MM.1S (cell line): ENCODE measurements at places on chromosomes 13 and 19.
A peak's percentile ranks its signal among the peaks of the same experiment; 100 is the strongest.

DNA sequence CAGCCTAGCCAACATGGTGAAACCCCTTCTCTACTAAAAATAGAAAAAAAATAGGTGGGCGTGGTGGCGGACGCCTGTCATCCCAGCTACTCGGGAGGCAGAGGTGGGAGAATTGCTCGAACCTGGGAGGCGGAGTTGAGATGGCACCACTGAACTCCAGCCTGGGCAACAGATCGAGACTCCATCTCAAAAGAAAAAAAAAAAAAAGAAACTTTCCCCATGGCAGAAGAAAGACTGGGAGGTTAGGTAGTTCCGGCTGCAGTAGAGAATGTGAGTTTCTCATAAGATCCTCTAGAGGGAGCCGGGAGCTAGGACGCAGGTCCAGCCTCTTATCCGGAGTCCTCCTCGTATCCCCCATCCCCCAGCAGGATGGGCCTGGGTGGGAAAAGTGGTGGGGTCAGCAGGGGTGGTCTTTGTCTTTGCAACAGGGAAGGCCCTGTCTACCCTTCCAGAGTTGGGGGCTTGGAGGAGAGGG, 13.2 kb upstream of the CREB3L3 start:
- no peak overlapping the region; the same call in 1 of the 2 replicates for H3K4me3 ChIP-seq
- no peak overlapping the region for H3K27ac ChIP-seq
- H3K36me3 ChIP-seq = no peaks in the 10 kb centered on the region
- DNase-seq = peak; percentile 71
- peaks cover 51% of the 10 kb centered on the region for H3K27me3 ChIP-seq

- no peaks in the 10 kb centered on the region for H3K36me3 ChIP-seq
- no peak overlapping the region for H3K27ac ChIP-seq
- H3K4me1 ChIP-seq = no peaks in the 10 kb centered on the region
These were observed 4.2 kb downstream of the ADGRE5 start for GRCh38 chr19:14385492-14385891.

DNA sequence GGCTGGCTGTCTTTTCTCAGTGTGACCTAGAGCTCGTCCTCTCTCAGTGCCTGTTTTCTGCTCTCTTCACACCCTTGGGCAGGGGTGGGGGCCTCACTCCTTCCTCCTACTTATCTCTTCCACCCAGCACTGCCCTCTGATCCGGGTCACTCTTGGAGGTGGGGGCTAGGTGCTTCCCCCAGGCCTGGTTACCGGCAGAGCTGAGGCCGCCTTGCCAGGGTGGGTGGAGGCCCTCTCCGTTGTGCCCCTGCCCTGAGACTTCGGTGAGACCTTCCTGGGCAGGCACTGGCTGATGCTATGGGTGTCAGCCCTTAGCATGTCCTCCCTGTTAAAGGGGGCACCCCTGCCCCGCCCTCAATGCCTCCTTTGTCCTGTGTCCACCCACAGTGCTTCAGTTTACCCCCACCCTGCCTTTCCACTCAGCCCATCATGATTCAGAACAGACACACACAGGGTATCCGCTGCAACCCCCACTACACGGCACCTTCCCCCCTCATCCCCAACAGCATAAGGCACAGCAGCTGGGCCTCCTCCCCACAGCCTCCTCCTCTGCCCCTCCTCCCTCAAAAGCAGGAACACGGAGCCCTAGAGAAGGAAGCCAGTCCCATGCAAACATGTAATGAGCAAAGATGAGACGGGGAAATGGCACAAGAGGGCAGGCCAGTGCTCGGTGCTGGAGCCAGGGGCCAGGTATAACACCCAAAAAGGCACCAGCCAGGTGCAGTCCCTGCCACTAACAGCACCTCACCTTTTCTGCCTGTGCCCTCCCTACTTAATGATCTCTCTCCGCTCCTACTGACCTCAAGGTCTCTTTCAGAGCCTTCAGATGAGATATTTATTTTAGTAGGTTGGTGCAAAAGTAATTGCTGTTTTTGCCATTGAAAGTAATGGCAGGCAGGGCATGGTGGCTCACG, 9.8 kb downstream of the ZGLP1 start:
- no peak for DNase-seq
- H3K4me3 ChIP-seq = no peak overlapping the region
- H3K27ac ChIP-seq = no peak overlapping the region
- peaks cover 5% of the 10 kb centered on the region; the same call in 1 of the 2 replicates for H3K27me3 ChIP-seq

DNA sequence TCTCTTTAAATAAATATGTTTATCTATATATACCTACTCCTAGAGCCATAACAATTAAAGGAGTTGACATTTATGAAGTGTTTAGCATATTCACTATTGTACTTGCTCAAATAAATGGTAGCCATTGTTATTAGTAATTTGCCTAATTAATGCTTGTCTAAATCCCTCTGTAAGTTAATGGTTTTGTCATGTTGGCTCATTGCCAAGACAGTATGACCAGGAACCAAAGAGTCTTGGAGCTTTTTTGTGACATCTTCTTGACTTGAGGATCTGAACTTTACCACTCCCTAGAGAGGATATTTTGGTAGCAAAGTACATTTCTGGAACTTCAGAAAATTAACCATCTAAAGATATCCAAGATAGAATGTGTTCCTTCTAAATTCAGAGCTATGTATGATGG, 15.5 kb downstream of the FRY start:
- H3K36me3 ChIP-seq = no peaks in the 10 kb centered on the region
- H3K27me3 ChIP-seq = no peaks in the 10 kb centered on the region
- H3K4me1 ChIP-seq = no peaks in the 10 kb centered on the region
- no peak overlapping the region for H3K4me3 ChIP-seq
- no peak for DNase-seq

DNA sequence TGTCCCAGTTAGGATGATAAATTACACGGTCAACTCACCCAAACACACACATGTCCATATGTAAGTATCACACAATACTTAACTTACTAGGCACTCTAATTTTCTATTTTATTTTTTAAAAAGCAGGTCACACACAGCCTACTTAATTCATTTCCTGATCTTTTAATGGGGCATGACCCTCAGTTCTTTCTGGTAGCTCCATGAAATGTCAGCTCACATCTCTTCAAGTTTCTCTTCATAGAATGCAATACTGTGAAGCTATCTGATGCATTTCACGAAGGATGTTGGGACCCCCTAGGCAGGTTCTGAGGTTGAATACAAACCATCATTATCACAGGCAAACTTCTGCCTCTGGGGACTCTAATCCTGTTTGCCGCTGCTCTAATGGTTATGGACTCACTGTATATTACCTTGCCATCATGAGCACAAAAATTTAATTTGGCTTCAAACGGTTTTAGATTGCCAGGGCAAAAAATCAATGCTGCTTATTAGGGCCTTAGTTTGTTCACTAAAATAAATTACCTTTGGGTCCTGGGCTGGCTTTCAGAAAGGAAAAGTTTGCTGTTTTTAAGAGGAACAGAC, 16.1 kb upstream of the DHRS12 start:
- H3K36me3 ChIP-seq = no peaks in the 10 kb centered on the region
- DNase-seq = no peak
- no peak overlapping the region for H3K27ac ChIP-seq
- H3K4me3 ChIP-seq = no peak overlapping the region

DNA sequence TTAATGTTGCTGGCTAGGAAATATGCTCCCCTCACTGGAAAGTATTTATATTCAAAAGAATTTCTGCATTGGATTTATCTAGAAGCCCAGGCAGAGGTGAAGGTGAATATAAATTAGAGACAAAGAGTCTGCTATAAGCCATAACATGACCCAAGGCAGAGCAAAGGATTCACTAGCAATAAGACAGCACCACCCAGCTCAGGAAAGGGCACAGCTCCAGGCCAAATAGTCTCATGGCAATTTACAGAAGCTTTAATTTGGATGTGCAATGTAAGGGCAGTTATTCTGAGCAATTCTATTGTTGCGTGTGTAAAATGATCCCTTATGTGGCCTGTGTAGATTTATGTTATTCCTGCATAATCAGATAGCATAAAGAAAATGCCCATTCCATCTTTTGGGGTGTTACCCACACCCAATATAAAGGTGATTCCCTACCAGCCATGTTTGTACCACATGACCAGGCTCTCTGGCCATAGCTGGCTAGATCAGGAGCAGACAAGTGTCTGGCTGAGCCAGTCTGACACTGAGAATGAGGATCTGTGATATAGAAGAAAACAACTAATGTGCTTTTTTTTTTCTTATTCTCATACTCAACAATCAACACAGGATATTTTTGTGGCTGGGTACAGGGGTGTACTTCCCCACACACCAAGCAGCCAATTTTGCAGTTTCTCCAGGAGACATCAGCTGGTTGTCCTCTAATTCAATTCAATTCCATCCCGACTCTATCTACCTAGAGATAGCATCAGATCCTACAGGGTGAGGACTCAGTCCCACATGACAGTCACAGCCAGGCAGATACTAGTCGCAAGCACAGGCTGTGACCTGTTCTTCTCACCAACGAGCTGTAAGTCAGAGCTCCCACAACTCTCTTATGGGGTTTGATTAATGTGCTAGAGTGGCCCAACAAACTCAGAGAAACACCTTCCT, 181.4 kb downstream of the KCTD15 start:
- H3K27ac ChIP-seq = no peak overlapping the region
- H3K36me3 ChIP-seq = no peaks in the 10 kb centered on the region
- peaks cover 26% of the 10 kb centered on the region for H3K27me3 ChIP-seq
- no peak overlapping the region for H3K4me3 ChIP-seq
- no peak for DNase-seq
- H3K4me1 ChIP-seq = no peaks in the 10 kb centered on the region

GRCh38 chr13:37884026-37884425, 14.5 kb upstream of the TRPC4 start:
- no peak overlapping the region for H3K4me3 ChIP-seq
- no peak overlapping the region for H3K27ac ChIP-seq
- no peaks in the 10 kb centered on the region for H3K36me3 ChIP-seq
- peaks cover 2% of the 10 kb centered on the region; the same call in 1 of the 2 replicates for H3K4me1 ChIP-seq
- DNase-seq = no peak

DNA sequence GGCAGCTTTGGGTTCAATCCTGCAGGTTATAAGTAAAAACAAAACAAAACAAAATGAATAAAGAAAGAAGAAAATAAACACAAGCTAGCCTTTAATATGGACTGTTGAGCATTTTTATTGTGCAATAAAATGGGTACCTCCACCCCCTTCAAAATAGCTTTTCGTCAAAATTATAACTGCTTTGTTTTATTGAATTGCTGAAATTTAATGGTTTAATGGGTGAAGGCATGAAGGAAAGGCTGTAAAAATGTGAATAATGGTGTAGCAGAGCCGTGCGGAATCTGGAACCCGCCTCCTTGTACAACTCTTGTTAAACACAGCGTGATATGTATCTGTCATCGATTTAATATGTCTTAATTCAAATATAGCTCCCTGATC, 2.2 kb upstream of the ZIC5 start:
- H3K4me1 ChIP-seq = no peaks in the 10 kb centered on the region
- no peak overlapping the region for H3K27ac ChIP-seq
- DNase-seq = no peak
- H3K4me3 ChIP-seq = no peak overlapping the region
- peaks cover 29% of the 10 kb centered on the region for H3K27me3 ChIP-seq

DNA sequence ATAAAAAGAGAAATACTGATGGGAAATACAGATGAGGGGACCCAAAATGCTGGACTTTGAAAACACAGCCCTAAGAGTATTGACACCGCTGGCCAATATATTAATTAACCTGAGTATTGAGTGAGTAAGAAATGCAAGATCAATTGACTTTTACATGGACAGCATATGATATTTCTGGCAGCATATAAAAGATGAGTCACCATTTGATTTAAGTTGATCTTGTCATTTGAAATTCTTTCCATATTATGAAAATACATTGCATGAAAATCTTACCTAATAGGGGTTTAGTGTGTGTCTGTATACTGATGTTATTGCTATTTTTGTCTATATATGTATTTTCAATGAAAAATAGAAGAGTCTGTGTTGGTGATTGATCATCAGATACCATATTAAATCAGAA, 619.6 kb downstream of the KCTD12 start:
- H3K27me3 ChIP-seq = no peaks in the 10 kb centered on the region
- DNase-seq = no peak
- H3K4me3 ChIP-seq = no peak overlapping the region

DNA sequence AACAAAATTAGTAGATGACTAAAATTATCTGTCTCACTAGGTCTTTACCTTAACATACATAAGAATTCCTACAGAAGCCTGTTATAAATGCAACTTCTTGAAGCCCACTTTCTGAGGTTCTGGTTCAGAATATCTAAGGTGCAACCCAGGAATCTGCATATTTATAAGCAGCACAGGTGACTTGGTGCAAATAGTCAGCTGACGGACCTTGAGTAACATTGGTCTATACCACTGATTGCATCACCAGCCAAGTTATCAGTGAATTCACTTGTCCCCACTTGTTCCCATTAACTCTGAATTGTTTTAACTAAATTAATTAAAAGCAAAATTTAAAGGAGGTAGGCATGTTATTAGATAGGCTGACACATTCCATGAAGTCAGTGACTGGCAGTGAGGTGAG, 109.9 kb downstream of the FRY start:
- H3K4me3 ChIP-seq = no peak overlapping the region
- H3K27me3 ChIP-seq = no peaks in the 10 kb centered on the region
- H3K27ac ChIP-seq = no peak overlapping the region

DNA sequence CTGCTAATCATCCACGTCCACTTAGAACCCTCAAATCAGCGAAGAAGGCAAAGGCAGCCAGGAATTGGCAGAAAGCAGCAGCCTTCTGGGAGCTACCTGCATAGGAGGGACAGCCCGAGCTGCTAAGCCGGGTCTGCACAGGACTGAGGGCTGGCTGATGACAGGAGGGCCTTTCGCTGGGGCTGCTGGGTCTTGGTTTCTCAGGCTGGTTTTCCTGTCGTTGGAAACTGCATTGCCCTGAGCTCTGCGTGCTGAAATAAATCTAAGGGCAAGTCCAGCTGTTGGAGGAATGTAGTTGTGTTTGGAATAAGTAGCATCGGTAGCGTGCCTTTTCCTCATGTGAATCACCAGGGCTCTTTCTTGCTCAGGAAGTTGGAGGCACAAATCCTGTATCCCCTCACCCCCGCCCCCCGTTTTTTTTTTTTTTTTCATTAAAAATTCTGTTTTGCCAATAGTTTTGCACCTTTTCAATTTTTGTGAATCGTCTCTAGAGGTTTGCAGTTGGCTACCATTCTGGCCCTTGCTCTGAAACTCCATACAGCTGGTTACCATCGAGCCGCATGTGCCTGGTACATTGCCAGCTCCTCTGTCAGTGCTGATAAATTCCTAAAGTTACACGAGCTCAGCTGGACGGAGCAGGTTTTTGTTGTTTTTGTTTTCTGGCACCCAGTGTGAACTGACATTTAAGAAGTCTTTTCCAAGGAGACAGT, 193.9 kb upstream of the RNF113B start:
- no peak overlapping the region for H3K27ac ChIP-seq
- no peak for DNase-seq
- H3K4me3 ChIP-seq = no peak overlapping the region
- no peaks in the 10 kb centered on the region for H3K36me3 ChIP-seq

- no peaks in the 10 kb centered on the region for H3K27me3 ChIP-seq
- no peaks in the 10 kb centered on the region for H3K36me3 ChIP-seq
- no peak for DNase-seq
- no peak overlapping the region for H3K27ac ChIP-seq
- H3K4me1 ChIP-seq = no peaks in the 10 kb centered on the region
- no peak overlapping the region for H3K4me3 ChIP-seq
These were observed 59.5 kb downstream of the PCCA start for GRCh38 chr13:100148422-100148821.

- no peaks in the 10 kb centered on the region for H3K27me3 ChIP-seq
- no peak for DNase-seq
- H3K4me1 ChIP-seq = peaks cover 12% of the 10 kb centered on the region
- no peaks in the 10 kb centered on the region for H3K36me3 ChIP-seq
- no peak overlapping the region for H3K4me3 ChIP-seq
- H3K27ac ChIP-seq = no peak overlapping the region
These were observed 11.6 kb upstream of the ASF1B start for GRCh38 chr19:14147797-14148605.
